ENCODE measurements at places on chromosomes 16 and 17.

- DNase-seq, result no peak
Measured at GRCh38 chr17:33615861-33616260, 322.8 kb upstream of the ASIC2 start.

GRCh38 chr16:77899416-77899815, 111.1 kb downstream of the VAT1L start:
- DNase-seq, result no peak

- DNase-seq, result no peak
Measured at GRCh38 chr17:19482576-19482975, 51.1 kb upstream of the SLC47A1 start.

DNA sequence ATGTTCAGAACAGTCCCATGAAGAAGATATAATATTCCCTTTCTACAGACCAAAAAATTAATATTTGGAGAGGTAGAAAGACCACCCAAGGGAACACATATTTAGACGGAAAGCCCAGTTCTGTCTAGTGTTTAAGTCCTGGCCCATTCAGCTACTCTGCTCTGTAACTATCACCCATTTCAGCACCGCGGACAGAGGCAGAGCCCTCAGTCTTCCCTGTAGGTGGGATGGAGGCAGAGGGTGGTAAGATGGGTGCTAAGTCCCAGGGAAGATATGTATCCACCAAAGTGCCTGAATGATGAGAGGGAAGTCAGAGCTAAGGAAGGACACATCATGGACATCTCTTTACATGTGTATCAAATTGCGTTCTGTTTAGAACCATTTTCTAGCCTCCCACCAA, 27.8 kb upstream of the C16orf78 start:
- DNase-seq, result no peak

DNA sequence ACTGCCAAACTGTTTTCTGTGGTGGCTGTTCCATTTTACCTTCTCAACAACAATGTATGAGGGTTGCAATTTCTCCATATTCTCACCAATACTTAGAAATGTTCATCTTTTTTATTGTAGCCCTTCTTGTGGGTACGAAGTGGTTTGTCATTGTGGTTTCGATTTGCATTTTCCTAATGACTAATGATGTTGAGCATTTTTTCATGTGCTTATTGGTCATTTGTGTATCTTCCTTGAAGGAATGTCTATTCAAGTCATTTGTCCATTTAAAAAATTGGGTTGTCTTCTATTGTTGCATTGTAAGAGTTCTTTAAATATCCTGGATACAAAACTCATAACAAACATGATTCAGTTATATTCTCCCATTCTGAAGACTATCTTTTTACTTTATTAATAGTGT, 47.5 kb upstream of the CCL2 start:
- no peak for DNase-seq

- DNase-seq, result no peak
Measured at GRCh38 chr17:36525113-36525512, 9.6 kb downstream of the MYO19 start.

GRCh38 chr17:14792746-14793145, 472.4 kb downstream of the PMP22 start:
- DNase-seq, result no peak

DNA sequence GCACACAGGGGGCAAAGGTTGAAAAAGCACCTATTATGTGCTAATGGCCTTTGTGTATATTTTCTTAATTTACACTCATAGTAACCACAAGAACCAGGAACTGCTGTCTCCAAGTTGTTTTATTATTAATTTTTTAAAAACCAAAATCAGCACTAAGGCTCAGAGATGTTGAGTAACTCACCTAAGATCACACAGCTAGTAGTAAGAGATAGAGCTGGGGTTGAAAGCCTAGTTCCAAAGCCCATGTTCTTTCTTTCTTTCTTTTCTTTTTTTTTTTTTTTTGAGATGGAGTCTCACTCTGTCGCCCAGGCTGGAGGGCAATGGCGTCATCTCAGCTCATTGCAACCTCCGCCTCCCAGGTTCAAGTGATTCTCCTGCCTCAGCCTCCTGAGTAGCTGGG, 75.3 kb downstream of the SDK2 start:
- no peak for DNase-seq

DNA sequence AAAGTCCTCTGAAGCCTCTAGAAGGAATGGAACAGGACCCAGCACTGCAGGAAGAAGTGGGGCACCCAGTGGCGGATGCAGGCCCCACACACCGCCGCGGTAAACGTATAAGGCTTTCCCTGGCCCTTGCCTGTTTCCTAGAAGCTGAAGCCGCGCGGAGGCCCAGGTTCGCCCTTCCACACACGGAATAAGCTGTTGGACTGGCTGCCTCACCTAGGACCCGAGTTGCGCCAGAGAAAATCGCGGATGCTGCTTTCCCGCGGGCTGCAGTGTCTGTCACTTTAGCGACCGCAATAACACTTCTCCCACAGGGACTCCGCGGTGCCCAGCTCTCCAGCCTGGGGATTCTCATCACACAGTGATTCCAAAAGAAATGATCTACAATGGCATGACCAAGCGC, 1736.9 kb downstream of the TP53TG3F start:
- DNase-seq, result no peak

DNA sequence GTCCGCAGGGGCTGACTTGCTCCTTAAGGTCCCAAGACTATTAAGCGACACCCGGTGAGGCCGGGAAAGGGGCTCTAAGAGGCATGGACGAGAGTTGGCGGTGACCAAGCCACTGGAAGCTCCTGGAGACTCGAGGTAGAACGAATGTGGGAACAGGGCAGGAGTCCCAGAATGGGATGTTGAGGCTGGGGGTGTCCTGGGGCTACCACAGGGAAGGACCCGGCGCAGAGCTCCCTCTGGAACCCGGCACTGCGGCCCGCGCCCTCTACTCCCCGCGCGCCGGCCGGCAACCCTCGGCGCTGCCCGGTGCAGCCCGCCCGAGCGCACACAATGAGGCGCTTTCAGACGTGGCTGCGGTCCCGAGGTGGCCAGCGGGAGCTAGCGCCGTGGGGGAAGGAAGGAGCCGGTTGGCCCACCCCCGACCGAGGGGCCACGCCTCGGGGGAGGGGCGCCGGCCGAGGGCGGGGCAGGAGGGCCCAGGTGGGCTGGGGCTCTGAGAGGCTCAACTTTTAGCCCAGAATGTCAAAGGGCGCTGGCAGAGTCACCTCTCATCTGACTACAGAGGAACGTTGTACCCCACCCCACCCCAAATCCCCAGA, at the start of gene CHST6:
Gene CHST6, minus strand, starts transcription at position 366 of the 599 bp plus-strand sequence. CDS start 15,613 bp downstream, outside the sequence.
- DNase-seq, result no peak

DNA sequence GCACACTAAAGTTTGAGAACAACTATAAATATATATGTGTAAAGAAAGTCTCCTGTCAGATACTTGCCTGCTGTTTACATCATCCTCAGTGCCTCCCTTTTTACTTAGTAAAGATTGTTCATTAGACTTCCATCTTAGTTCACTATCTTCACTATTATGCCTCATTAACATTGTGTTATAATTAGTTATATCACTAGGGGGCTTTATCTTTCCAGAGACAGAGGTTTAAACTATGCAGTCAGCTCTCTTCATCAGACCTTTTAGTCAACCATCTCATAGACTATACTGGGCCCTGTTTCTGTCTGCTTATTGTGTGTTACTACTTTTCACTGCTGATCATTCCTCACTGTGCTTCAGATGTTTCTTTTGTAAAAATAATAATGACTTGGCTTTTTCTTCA, 630.8 kb upstream of the KIF2B start:
- DNase-seq, result no peak

GRCh38 chr16:64196444-64196843, 925.4 kb downstream of the CDH11 start:
- DNase-seq, result no peak

DNA sequence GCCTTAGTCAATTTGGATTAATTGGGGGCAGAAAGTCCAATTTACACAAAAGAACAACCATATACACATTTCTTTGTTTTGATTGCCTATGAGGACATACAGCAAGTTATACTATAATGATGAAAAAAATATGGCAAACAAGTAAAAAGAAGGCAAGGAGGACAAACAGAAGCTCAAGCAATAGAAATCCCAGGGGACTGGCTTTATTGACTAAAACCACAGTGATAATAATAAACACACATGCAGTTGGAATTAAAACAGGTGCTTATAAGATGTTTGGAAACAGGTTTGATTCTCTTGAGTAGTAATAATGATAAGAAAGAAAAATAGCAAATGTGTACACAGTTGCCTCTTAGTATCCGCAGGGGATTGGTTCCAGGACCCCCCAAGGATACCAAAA, 176.4 kb downstream of the SHISA9 start:
- no peak for DNase-seq

DNA sequence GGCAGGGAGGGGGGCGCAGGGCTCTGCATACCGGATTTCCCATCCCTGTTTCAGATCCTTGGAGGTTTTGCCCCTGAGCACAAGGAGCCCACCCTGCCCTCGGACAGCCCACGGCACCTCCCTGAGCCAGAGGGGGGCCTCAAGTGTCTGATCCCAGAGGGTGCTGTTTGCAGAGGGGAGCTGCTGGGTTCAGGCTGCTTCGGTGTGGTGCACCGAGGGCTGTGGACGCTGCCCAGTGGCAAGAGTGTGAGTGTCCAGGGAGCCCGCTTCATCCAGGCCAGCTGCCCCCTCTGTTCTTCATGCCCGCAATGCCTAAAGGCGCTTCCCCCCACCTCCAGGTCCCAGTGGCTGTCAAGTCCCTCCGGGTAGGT, 2.5 kb downstream of the TNK1 start:
- no peak for DNase-seq

- DNase-seq, result no peak
Measured at GRCh38 chr17:1344521-1344920, 55.5 kb downstream of the YWHAE start.

DNA sequence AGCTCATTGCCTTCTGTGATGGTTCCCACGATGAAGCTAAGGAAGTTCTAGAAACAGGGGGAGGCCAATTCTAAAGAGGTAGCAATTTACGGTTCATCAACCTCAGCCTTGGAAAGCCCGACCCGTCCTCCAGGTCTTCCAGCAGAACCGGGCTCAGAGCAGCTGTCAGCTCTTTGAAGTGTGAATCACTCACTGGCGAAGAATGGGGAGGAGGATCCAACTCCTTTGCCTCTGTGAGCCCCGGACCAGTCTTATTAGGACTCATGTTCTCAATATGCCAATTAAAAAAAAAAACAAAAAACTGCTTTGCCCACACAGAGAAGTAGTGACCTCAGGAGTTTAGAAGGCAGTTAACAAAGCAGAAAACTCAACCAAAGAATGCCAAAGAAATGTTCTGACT, 31.4 kb downstream of the STX8 start:
- DNase-seq, result no peak

- no peak for DNase-seq
Measured at GRCh38 chr17:66964930-66965800, 658 bp downstream of the CACNG4 start.

GRCh38 chr16:22641131-22641628, 130.5 kb downstream of the NPIPB5 start:
- no peak for DNase-seq

DNA sequence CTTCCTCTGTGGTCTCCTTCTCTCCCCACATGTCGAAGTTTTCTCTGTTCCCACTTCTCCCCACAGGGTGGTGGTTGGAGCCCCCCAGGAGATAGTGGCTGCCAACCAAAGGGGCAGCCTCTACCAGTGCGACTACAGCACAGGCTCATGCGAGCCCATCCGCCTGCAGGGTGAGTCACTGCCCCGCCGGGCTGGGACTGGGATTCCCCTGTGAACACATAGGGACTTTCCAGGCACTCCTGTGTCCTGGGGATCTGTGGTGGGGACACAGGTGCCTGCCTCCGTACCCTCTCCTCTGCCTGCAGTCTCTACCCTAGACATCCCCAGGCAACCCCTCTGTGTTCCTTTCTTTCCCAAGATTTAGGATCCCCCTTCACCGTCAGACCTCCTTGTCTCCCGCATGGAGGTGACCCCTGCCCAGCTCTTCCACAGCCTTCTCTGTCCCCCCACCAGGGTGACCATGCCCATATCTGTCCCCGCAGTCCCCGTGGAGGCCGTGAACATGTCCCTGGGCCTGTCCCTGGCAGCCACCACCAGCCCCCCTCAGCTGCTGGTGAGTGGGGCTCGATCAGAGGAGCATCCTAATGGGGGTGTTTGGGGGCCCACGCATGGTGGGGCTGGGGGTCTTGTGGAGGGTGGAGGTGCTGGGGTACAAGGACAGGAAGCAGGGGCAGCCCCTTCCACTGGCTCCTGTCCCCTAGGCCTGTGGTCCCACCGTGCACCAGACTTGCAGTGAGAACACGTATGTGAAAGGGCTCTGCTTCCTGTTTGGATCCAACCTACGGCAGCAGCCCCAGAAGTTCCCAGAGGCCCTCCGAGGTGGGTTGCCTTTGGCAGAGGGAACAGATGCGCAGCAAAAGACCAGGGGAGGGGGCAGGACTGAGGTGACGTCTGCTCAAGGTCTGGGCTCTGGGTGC, 5.8 kb downstream of the ITGAM start:
- DNase-seq, result peak; percentile 65

- no peak for DNase-seq
Measured at GRCh38 chr17:57522042-57523005, 222.8 kb downstream of the CCDC182 start.

- DNase-seq, result no peak
Measured at GRCh38 chr17:36938566-36939051, 1.3 kb downstream of the LHX1 start.

DNA sequence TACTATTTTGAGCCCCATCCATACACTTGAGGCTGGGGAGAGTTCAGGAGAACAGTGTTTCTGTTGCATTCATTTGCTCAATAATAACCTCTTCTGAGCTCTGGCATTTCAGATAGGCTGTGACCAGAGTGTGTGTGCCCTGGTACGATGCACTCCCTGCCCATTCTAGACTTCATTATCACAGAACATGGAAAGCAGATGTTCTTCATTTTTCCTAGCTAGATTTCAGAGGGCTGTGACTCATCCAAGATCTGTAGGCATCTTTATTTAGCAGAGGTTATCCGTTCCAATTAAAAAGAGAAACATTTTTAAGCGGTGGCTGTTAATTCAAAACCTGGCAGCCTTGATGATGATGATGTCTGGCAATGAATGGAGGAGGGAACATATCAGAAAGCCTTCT, 228.8 kb upstream of the EEF2KMT start:
- DNase-seq, result no peak

DNA sequence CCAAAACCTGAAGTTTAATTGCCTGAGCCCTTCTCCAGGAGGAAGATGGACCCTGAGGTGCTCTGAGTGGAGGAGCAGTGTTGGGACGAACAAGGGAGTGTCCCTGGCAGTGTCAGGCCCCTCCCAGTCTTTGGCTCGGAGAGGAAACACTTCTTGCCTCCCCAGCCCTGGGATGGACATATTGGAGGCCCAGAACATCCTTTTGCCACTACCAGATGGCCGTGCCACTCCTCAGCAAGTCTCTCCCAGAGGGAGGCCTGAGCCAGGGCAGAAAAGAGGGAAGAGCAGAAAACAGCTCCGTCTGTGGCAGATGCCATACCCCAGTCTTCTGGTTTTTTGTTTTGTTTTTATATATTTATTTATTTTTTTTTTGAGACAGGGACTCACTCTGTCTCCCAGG, 91.5 kb upstream of the CRHR1 start:
- DNase-seq, result no peak

- no peak for DNase-seq
Measured at GRCh38 chr17:12664894-12665262, 812 bp upstream of the MYOCD start.

Data from NK-92 treated with Interleukin-12 subunit alpha and Interleukin-12 subunit beta, amount 100 ng/mL, for 24 hours (cell line).